ENCODE measurements at places on chromosomes 6 and 20.

DNA sequence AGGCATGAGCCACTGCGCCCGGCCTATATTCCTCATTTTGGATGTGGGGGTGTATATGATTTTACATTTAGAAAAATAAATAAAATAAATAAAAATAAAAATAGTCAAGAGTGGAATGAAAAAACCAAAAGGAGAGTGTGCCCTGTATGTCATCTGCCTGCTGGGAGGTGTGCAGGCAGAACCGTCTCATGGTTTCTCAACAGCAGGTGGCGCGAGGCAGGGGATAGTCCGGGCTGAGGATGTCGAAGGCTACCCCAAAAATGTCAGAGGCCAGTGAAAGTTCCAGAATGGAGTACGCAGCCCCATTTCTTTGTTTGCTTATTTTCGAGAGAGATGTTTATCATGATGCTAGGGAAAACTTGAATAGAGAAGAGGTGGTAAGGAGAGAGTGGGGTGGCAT is 16.4 kb upstream of the KIF16B start:
- DNase-seq, result no peak

- no peak for DNase-seq
Observed at GRCh38 chr6:41571021-41571780, 25.0 kb downstream of the FOXP4 start.

GRCh38 chr6:138948004-138948403 is 40.0 kb downstream of the REPS1 start:
- DNase-seq, result no peak

- no peak for DNase-seq
Observed at GRCh38 chr20:33839591-33839990, 28.4 kb downstream of the CHMP4B start.

- no peak for DNase-seq
Observed at GRCh38 chr6:169846286-169847056, 95.0 kb downstream of the ERMARD start.

- no peak for DNase-seq
Observed at GRCh38 chr20:62575976-62576722, 66.2 kb upstream of the SLCO4A1 start.

DNA sequence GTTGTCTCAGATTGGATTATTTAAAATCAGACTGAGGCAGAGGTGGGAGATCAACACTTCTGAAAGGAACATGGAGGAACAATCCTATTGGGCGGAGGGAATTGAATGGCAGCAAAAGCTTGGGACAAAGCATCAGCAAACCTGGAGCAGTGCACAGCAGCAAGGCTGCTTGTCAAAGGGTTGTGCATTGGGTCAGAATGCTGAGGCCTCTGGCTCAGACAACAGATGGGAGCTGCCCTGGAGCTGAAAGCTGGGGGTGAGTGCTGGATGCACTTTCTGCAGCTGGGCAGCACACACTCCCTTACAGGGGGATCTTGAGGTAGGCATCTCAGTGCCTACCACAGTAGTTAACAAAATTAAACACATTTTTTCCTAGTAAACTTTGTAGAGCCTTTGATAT is 634.4 kb upstream of the MMS22L start:
- DNase-seq, result no peak

DNA sequence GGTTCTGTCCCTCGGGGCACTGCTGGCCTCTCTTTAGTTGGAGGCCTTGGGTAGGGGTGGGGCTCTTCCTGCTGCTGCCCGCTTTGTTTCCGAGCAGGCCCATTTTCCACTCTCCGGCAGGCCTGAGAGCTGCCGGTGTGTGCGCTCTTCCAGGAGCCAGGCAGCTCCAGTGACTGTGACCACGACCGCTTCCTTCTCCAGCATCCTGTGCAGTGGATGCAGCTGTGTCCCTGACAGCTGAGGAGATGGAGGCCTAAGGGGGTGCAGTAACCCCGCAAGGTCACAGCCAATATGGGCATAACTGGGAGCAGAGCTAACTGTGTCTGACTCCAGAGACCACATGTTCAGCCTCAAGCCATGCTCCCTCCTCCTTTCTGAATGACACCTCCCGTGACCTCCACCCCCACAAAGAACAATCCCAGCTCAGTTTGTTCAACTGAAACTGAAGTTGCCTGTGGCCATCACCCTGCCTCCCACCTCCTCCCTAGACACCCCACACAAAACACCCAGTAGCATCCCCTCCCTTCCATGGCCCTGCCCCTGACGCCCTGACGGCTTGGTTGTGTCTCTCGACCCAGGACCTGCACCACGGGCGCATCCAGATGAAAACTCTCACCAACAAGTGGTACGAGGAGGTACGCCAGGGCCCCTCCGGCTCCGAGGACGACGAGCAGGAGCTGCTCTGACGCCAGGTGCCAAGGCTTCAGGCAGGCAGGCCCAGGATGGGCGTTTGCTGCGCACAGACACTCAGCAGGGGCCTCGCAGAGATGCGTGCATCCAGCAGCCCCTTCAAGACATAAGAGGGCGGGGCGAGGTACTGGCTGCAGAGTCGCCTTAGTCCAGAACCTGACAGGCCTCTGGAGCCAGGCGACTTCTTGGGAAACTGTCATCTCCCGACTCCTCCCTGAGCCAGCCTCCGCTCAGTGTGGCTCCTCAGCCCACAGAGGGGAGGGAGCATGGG is 27.8 kb downstream of the SPATA2 start:
- DNase-seq, result no peak

GRCh38 chr6:116409756-116410155 is 39.0 kb downstream of the DSE start:
- no peak for DNase-seq

- no peak for DNase-seq
Observed at GRCh38 chr20:11469795-11470435, 447.8 kb upstream of the BTBD3 start.

DNA sequence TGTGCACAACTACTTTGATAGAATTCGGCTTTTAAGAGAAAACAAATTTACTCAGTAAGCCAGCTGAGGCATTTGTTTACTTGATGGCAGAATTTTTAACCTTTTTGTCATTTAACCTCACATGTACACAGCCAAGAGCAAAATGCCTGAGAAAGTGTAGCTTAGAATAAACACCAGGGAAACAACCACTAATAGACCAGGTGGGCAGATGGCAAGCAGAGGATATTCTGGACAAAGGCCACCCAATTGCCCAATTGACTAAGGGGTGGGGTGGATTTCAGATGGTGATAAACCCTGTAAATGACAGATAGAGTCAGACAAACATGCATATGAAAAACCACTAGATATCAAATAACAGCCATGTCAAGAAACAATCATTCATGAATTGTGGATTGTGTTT is 190.7 kb upstream of the FBXL4 start:
- DNase-seq, result no peak

- no peak for DNase-seq
Observed at GRCh38 chr6:125182237-125183008, 28.9 kb downstream of the TPD52L1 start.

GRCh38 chr6:8829796-8830195 is 394.5 kb upstream of the SLC35B3 start:
- DNase-seq, result no peak

- DNase-seq, result no peak
Observed at GRCh38 chr6:89452281-89452680, 19.3 kb downstream of the ANKRD6 start.

GRCh38 chr6:10424040-10424439 is 9.2 kb upstream of the TFAP2A start:
- DNase-seq, result no peak

DNA sequence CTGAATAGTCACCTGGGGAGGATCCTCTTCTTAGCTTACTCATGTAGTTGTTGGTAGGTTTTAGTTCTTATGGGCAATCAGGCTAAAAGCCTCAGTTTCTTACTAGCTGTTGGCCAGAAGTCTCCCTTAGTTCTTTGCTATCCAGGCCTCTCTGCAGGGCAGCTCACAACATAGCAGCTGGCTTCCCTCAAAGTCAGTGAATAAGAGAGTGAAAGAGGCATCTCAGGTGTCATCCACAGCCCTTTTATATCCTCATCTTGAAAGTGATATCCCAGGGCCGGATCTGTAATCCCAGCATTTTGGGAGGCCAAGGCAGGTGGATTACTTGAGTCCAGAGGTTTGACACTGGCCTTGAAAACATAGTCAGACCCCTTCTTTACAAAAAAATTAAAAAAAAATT is 42.1 kb upstream of the FOXA2 start:
- DNase-seq, result no peak

GRCh38 chr6:6688283-6688682 is 99.8 kb downstream of the LY86 start:
- no peak for DNase-seq

- DNase-seq, result no peak
Observed at GRCh38 chr20:8212286-8212685, 80.2 kb downstream of the PLCB1 start.

GRCh38 chr20:35883336-35883777 is 70.9 kb downstream of the SCAND1 start:
- no peak for DNase-seq

DNA sequence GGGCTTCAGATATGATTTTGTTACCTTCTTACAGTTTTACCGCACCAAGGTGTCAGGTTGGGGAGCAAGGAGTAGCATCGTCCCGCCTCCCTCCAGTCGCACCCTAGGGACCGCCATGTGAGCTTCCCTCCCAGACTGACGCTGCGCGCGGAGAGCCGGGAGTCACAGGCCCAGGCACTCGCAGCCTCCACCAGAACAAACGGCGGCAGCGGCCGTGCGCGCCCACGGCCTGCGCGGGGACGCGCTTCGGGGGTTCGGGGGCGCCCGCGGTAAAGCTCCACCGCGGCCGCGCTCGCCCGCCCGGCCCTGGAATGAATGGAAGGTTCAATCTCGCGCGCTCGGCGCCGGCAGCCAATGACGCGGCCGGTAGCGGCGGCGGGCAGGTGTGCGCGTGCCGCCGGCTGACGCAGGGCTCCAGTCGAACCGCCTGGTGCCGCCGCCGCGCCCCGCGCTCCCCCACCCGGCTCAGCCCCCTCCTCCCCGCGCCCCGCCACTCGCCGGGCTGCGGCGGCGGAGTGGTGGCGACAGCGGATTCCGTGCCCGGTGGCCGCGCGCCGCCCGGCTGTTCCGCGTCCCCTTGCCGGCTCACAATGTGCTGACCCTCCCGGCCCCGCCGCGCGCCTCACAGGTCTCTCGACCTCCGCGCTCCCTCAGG is 16.5 kb upstream of the LIN28B start:
- no peak for DNase-seq

DNA sequence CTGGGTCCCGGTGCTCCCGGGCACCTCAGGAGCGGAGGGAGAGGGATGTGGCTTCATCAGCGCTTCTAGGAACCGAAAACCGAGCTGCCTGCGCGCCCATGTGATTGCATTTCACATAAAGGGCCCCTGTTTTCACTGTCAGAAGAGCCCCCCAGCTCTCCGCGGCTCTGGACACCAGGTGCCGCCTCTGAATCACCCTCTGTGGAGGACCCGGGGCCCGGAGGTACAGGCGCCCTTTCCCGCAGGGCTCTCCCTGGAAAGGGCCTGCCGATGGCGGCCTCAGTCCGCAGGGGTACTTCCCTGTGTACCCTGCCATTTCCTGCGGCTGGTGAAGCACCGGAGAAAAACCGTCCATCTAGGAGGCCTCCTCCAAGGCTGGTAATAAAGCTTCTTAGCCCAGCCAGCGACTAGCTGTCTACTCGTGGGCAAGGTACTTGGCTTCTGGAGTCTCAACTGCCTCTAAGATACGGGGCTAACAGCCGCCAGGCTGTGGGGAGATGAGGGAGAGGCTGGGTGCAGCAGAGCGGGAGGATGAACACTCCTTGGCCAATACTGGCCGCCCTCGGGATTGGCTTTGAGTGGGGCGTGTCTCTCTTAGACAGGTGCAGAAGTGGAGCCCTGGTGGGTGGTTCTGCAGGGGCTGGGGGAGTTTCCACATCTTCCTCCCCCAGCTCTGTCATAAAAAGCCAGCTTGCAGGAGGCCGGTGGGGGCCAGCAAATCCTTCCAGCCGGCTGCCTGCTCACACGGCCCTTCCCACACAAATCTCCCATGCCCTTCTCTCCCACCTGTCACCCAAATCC is 1.6 kb downstream of the PPP1R16B start:
- peak; percentile 34 for DNase-seq

- peak; percentile 41 for DNase-seq
Observed at GRCh38 chr6:33213166-33213988, 5.1 kb downstream of the RING1 start.

DNA sequence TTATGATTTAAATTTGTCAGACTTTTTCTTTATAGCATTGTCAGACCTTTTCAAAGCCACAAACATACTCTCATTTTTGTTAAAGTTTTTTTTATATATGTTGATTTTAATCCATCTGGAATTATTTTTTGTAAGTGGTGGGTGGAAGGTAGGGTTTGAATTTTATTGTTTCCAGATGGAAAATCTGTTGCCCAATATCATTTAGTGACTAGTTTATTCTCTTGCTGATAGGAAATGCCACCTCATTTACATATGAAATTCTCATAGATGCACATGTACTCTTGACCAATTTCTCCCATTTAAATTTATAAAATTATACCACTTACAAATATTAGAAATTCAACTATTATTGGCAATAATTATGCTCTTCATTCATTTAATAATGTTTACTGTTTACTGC is 52.1 kb upstream of the PLCB1 start:
- no peak for DNase-seq

- DNase-seq, result no peak
Observed at GRCh38 chr6:71321314-71321713, 32.7 kb downstream of the OGFRL1 start.

GRCh38 chr6:36979347-36979742 is 6.7 kb downstream of the MTCH1 start:
- peak; percentile 40 for DNase-seq

GRCh38 chr20:52601295-52601971 is 370.7 kb upstream of the TSHZ2 start:
- no peak for DNase-seq

DNA sequence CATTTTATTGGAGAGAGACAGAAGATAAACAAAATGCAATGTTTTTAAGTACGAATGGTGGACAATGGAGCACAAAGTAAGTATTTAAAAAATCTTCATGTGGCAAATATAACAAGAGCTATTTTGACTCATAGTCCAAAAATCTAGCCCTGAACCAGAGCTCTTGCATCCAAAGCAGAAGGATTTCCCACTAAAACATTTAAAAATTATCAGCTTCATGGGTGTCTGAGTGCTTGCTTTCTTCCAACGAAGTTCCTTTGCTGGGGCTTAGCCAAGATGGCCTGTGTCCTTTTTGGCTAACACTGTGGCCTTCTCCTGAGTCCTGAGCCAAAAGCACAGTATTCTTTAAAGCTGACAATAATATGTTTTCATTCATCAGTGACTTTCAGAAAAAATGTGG is 161.7 kb downstream of the RIMS1 start:
- DNase-seq, result no peak

GRCh38 chr6:136365776-136366354 is 76.2 kb upstream of the BCLAF1 start:
- no peak for DNase-seq

GRCh38 chr20:18698735-18699380 is 111.0 kb downstream of the DTD1 start:
- DNase-seq, result no peak

- DNase-seq, result no peak
Observed at GRCh38 chr20:1537731-1538058, 19.8 kb downstream of the SIRPD start.

GRCh38 chr6:4017834-4018170 is 61.1 kb downstream of the FAM217A start:
- DNase-seq, result no peak

- DNase-seq, result no peak
Observed at GRCh38 chr6:105786890-105787655, 299.1 kb upstream of the PRDM1 start.

- DNase-seq, result no peak
Observed at GRCh38 chr6:154558513-154558912, 48.0 kb upstream of the CNKSR3 start.

GRCh38 chr6:39181333-39181732 is 47.9 kb downstream of the KCNK5 start:
- DNase-seq, result no peak

- no peak for DNase-seq
Observed at GRCh38 chr6:150622941-150623874, 23.5 kb downstream of the PLEKHG1 start.

GRCh38 chr6:28896505-28897368 is 27.0 kb downstream of the TRIM27 start:
- DNase-seq, result peak; percentile 62
